ENCODE measurements at places on chromosomes 5 and 9. TPM values are rescaled to one million over a fixed set of nuclear protein-coding genes. Genes with fewer than 3 reads are reported as not detected.

GRCh38 chr9:36584620-36585460 lies 12.1 kb downstream of the MELK start:
- H3K4me1 ChIP-seq: no peaks in the 10 kb centered on the region
- no peaks in the 10 kb centered on the region for H3K36me3 ChIP-seq
- H3K4me3 ChIP-seq: no peak overlapping the region
- no peak for DNase-seq
- H3K27me3 ChIP-seq: no peaks in the 10 kb centered on the region
- H3K27ac ChIP-seq: no peak overlapping the region

- no peak overlapping the region for H3K27ac ChIP-seq
- H3K36me3 ChIP-seq: no peaks in the 10 kb centered on the region
- no peak overlapping the region for H3K4me3 ChIP-seq
- no peak for DNase-seq
Observed at GRCh38 chr5:148910686-148911361, 84.4 kb downstream of the ADRB2 start.

- H3K36me3 ChIP-seq: no peaks in the 10 kb centered on the region
- H3K4me1 ChIP-seq: no peaks in the 10 kb centered on the region
- no peak overlapping the region for H3K4me3 ChIP-seq
- no peak for DNase-seq
Observed at GRCh38 chr9:4066120-4066519, 233.7 kb downstream of the GLIS3 start.

DNA sequence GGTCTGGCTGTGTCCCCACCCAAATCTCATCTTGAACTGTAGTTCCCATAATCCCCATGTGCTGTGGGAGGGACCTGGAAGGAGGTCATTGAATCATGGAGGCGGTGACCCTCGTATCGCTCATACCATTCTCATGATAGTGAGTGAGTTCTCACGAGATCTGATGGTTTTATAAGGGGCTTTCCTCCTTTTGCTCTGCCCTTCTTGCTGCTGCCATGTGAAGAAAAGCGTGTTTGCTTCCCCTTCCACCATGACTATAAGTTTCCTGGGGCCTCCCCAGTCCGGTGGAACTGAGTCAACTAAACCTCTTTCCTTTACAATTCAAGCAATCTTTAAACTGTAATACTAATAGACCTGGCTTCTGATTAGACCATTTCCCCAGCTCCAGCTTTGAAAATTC lies 92.2 kb upstream of the SARDH start:
- no peak overlapping the region for H3K27ac ChIP-seq
- H3K36me3 ChIP-seq: no peaks in the 10 kb centered on the region
- no peaks in the 10 kb centered on the region for H3K27me3 ChIP-seq
- DNase-seq: no peak
- H3K4me1 ChIP-seq: no peaks in the 10 kb centered on the region

DNA sequence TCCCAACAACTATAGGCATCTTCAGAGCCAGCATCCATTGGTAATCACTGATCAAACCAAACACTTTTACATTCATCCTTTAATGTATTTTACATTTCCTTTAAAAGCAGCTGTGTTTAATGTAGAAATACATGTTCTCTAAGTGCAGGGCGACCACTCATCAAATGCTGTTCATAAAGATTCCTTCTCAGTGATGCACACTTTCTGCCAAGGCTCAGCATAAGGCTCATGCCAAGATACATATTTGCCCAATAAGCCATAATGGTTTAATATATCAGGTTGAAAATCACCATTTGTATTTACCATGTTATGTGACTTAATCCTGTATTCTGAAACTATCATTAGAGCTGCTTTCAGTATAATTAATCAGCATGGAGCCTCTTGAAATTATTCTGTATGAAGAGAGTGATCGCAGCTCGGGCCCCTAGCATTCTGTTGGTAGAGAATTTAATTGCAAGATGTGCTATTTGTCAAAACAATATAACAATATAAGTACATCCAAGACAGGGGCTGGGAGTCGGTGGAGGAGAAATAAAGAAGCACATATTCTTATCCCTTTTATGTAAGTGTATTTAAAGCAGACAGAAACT lies 267.5 kb downstream of the EBF1 start:
- no peaks in the 10 kb centered on the region for H3K4me1 ChIP-seq
- no peaks in the 10 kb centered on the region for H3K27me3 ChIP-seq
- H3K36me3 ChIP-seq: no peaks in the 10 kb centered on the region
- H3K27ac ChIP-seq: no peak overlapping the region

- no peak overlapping the region for H3K4me3 ChIP-seq
- no peaks in the 10 kb centered on the region for H3K4me1 ChIP-seq
- no peaks in the 10 kb centered on the region for H3K27me3 ChIP-seq
- no peaks in the 10 kb centered on the region for H3K36me3 ChIP-seq
- no peak overlapping the region for H3K27ac ChIP-seq
Observed at GRCh38 chr9:119963258-119963797, 594.1 kb upstream of the BRINP1 start.

- H3K27ac ChIP-seq: peak overlapping the region; percentile 86
- no peaks in the 10 kb centered on the region for H3K4me1 ChIP-seq
- H3K4me3 ChIP-seq: peak overlapping the region; percentile 61
- H3K36me3 ChIP-seq: no peaks in the 10 kb centered on the region
- H3K27me3 ChIP-seq: no peaks in the 10 kb centered on the region
Observed at GRCh38 chr5:150779397-150780186, 1.0 kb downstream of the SMIM3 start.

DNA sequence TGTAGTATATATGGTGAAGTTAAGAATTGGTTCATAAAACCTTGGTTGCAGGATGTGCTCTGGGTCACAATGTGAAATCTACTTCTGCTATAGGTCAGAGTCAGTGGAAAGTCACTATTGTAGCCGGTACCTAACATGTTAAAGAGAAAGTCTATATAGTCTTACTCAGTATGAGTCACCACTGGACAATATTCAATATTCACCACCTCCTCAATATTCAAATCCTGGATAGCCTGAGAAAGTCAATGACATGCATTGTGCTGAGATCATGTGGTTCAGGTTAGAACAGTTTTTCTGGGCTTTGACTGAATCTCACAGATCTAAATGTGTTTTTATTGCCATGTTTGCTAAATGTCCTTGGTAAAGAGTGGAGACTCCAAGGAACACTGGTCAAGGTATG lies 108.8 kb downstream of the HMHB1 start:
- no peak overlapping the region for H3K27ac ChIP-seq
- DNase-seq: no peak
- no peaks in the 10 kb centered on the region for H3K36me3 ChIP-seq
- no peak overlapping the region for H3K4me3 ChIP-seq
- no peaks in the 10 kb centered on the region for H3K27me3 ChIP-seq

DNA sequence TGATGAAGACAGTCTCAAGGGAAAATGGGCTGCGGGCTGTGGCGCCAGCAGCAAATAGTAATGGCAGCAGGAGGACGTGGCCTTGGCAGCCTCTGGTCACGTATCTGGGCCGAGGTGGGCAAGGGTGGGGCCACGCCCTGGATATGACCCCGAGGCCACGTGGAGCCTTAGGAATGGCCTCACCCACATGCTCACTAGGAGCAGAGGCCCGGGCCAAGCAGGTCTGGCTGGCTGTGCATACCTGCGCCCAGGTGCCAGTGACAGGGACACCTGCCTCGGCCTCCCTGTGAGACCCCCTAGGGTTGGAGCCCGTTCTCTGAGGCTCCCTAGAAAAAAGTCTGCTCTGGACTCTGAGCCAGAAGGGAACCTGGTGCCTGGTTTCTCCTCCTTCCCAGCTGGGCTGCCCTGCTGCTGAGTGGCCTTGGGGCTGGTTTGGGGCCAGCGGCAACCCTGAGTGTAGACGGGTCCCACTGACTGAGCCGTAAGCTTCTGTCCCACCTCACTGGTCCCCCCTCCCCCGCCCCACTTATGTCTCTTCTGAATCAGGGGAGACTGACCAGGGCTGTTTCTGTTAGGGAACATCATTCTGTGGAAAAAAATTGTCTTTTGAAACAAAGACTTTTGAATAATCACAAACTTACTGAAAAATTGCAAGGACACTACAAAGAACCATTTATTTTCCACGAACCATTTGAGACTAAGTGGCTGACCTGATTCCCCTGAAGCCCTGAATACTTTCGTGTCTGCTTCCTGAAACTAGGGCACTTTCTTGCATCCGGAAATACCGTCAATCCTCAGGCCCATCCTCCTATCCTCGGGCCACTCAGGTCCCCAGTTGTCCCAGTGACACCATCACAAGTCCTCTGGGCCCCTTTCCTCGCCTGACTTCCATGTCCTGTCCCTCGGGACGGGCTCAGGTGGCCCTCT lies 60.8 kb downstream of the WNK2 start:
- H3K27me3 ChIP-seq: no peaks in the 10 kb centered on the region
- H3K27ac ChIP-seq: no peak overlapping the region
- H3K4me1 ChIP-seq: no peaks in the 10 kb centered on the region
- no peak for DNase-seq
- H3K4me3 ChIP-seq: no peak overlapping the region

- H3K4me3 ChIP-seq: no peak overlapping the region
- H3K27me3 ChIP-seq: no peaks in the 10 kb centered on the region
- no peak for DNase-seq
- no peak overlapping the region for H3K27ac ChIP-seq
Observed at GRCh38 chr5:135456238-135457099, 4.3 kb upstream of the TIFAB start.

DNA sequence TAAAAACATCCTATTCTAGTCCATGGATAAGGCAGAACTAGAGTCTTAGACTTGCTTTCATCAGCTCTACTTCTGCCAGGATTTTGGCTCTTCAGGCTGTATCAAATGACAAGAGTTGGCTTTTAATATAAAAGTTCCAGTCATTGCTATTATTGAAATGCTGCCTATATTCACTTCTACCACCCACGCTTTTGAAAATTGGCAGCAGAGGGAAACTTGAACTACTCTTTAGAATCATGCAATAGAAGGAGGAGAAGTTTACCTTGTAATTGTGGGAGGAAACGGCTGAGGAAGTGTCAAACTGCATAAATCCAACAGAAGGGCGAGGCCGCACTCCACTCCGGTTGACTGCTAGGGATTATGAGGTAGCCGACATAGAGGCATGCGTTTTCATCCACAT lies 122.6 kb upstream of the BASP1 start:
- no peaks in the 10 kb centered on the region for H3K4me1 ChIP-seq
- H3K27ac ChIP-seq: no peak overlapping the region
- no peak overlapping the region for H3K4me3 ChIP-seq
- H3K36me3 ChIP-seq: no peaks in the 10 kb centered on the region

DNA sequence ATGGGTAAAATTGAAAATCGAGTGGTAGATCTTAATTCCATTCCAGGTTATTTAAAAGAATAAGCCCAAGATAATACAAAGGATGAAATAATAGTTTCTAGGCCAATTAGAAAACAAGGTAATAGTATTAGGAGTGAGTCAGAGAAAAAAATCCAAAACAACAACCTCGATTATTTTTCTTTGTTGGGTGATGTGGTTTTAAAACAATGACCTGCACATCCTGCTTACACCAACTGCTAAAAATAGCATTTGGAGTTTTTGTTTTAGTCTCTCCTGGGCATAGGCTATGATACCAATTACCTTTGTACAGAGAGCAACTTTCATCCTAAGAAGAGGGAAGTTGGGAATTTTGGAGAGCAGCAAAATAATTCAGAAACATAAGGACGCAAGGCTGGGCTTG lies 101.7 kb upstream of the MYO10 start:
- no peak overlapping the region for H3K27ac ChIP-seq
- H3K27me3 ChIP-seq: no peaks in the 10 kb centered on the region
- H3K36me3 ChIP-seq: no peaks in the 10 kb centered on the region
- no peaks in the 10 kb centered on the region for H3K4me1 ChIP-seq

GRCh38 chr5:172802112-172802511 lies 31.1 kb upstream of the DUSP1 start:
- H3K36me3 ChIP-seq: no peaks in the 10 kb centered on the region
- H3K4me3 ChIP-seq: no peak overlapping the region
- H3K27ac ChIP-seq: peak overlapping the region; percentile 92
- no peak for DNase-seq
- no peaks in the 10 kb centered on the region for H3K27me3 ChIP-seq

The ORM2 gene
- not detected for total RNA-seq

The TSTD2 gene
- total RNA-seq: 30.9 TPM

The MEGF10 gene
- 3.5 TPM for total RNA-seq

The SPINK7 gene
- total RNA-seq: not detected

Data from uterus (tissue), 4 donors.